ENCODE measurements at places on chromosomes 7 and 10. TPM values are rescaled to one million over a fixed set of nuclear protein-coding genes. Genes with fewer than 3 reads are reported as not detected.

Gene SPDYE11
- not detected for total RNA-seq

GRCh38 chr7:27235387-27236311 lies 7.0 kb upstream of the EVX1 start:
- DNase-seq = no peak

Gene CYP3A5
- 0.10 TPM for total RNA-seq

DNA sequence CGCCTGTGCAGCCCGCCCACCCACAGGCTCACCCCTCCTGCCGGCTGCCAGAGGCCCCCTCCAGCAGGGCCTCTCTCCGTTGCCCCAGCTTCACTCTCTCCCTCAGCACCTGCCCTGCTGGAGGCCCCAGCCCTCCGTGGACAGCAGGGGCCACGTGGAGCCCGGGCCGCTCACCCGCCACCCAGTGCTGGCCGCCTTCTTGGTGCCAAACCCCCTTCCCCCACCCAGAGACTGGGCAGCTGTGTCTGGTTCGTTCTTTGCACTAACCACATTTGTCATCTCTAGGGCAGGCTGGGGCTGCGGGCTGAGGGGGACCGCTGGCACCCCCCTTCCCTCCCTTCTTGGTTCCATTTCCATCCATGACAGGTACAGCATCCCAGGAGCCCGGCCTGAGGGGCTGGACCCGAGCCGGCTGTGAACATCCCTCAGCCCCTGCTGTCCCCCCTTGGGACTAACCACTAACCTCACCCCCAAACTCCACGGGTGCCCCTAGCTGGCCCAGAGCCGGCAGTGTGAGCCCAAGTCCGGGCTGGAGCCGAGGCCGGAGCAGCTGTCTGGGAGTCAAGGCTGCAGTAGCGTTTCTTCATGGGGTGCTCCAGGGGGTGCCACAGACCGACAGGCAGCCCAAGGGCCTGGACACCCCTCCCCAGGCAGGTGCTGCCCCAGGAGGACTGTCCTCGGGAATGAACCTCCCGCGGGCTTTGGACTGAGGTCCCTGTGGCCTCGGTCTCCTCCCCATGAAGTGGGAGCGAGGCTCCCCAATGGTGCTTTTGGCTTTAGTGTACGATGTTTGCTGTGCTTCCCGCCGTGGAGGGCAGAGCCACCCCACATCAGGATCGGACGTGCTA lies 25.5 kb upstream of the AMZ1 start:
- DNase-seq = no peak

Gene RGR
- not detected for total RNA-seq

DNA sequence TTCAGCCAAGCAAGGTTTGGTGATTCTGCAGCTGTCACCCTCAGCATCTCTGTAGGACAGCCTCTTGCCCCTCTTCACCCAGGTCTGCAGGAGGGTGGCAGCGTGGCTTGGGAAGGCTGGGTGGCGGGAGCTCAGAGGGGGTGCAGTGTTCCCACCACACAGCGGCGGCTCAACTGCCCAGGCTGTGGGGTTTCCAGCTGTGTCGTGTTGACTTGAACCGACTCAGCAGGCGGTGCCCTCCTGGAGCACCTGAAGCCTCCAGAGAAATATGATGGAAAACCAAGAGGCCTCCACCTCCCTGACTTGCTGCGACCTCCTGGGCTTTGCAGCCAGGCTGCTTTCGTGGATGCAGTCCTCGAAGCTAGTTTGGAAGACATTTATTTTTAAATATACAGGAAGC lies 68.0 kb upstream of the KLF6 start:
- no peak for DNase-seq
